Right atrium auricular region (tissue), 2 donors: ENCODE measurements at places on chromosomes 4 and X.

DNA sequence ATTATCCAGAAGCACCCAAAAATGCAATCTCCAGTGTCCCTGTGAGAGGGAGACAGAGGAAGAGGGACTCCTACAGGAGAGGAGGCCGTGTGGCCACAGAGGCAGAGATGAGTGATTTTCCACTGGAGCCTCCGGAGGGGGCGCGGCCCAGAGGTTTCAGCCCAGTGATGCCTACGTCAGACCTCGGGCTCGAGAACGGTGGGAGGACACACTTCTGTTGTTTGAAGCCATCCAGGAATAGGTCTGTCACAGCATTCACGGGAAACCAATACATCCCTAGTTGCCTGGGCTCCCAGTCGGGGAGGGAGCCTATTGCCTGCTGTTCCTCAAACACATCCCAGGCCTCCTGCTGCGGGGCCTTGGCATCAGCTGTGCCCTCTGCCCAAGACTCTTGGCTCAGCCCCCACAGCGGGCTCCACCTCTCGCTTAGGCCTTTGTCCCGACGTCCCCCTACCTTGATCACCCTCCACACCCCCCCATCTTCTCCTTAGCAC lies 39.2 kb upstream of the HMX1 start:
- peak; percentile 42 for DNase-seq

DNA sequence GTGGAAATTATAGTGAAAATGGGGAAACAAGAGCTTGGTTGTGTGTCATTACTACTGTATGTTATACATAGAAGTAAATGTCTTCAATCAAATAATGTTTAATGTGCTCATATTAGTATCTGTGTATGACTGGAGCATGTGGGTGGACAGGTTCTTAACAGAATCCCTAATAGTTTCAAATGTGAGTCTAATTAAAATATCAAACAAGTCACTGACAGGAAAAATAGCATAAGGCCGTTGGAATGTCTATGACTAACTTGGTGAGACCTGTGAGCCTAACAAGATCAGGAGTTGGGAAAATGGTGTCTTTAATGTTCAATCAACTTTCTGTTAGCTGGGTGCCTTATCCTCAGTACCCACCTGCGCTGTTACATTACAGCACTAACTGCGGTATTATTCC lies 6.2 kb upstream of the CXCL3 start:
- DNase-seq: no peak

GRCh38 chrX:134026565-134027311 lies 41.3 kb upstream of the GPC3 start:
- DNase-seq: no peak

- no peak for DNase-seq
Observed at GRCh38 chr4:22670956-22671355, 21.8 kb upstream of the GBA3 start.

DNA sequence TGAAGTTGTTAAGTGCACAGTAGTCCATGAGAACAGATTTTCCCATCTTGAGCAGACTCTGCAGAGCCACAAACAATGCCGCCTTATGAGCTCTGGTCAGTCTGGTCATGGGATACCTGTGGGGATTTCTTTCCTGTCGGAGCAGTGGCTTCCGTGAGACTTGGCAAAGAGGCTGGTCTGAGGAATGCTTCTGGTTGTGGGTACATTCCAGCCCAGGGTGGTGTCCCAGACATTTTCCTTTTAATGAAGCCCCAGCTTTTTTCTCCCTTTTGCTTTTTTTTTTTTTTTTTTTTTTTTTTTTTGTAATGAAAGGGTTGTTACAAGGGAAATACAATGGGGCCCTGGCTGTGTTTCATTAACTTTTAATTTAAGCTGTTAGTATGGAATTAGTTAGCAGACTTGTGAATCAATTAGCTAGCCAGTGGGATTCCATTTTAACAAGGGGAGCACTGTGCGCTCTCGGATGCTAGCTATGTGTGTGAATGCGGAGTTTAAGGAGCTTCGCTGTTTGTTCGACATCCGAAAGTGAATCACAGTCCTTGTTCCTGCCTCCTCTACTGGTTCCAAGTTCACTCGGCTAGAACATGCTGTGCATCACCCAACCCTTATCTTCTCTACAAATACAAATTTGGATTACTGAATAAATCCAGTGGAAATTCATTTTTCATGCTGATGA lies 225.1 kb downstream of the CBR4 start:
- no peak for DNase-seq

- no peak for DNase-seq
Observed at GRCh38 chr4:108590776-108591175, 29.6 kb upstream of the RPL34 start.

- no peak for DNase-seq
Observed at GRCh38 chr4:154526151-154526550, 24.0 kb downstream of the PLRG1 start.

DNA sequence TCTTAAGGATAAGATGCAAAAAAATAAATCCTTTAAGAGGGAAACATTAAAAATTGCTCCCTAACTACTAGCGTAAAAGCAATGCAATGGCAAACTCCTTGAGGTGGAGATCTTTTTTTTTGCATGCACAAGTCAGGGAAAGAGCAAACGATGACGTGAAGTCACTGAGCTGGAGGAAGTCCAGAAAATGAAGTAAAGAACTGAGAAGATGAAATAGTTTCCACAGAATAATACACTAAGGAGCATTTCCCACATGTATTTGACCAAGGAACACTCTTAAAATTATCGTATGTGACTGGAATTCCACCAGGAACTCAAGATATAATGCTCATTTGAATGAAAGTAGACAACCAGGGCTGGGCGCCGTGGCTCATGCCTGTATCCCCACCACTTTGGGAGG lies 21.0 kb upstream of the DOCK11 start:
- DNase-seq: no peak

DNA sequence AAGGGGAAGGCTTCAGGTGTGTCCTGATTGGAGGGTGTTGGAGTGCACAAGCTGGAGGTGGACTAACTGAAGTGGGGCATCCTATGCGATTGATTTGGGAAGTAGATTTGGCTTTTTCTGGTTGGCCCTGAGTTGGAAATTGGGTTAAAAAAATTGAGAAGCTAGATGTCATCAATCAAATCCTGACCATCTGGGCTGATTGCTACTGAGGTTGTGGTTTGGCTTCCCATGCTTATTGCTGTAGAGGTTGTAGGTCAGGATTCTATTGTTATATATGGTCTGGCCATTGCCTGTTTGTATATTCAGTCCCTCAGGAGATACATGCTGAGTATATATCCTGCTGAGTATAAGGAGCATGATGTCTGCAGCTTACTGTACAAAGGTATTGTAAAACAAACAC lies 7.7 kb upstream of the ZNF81 start:
- DNase-seq: no peak
